NCI-H1105 treated with DMSO at 0.1 percent for 48 hours (cell line): ENCODE measurements at places on chromosomes 7 and 10.

- no peak for DNase-seq
These were observed 134.9 kb downstream of the ARID5B start for GRCh38 chr10:62036186-62037081.

DNA sequence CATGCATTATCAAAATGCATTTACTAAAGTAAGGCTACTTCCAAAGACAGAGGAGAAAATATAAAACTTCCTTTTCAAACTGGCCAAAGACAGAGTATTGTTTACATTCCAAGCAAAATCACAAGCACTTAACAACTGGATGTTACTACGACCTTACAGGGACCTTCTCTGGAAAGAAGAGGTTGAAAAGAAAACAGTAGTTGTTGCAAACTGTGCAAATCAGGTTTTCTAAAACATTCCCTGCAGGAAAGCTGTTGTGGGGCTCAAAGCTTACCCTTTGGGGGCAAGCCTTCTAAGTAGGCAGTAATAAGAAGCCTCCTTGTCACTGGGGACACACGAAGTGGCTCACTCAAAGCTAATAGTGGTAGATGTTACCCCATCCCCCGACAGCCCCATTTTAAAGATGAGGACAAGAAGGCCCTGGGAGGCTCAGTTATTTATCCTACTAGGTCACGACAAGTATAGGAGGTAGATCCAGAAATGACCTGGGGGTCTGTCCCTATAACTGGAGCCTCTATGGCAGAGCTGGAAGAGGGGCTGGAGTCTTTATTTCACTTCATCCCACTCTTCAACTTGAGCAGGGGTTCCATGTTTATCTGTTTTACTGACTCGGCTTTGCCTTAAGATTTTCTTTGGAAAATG lies 46.6 kb downstream of the ATXN7L1 start:
- no peak for DNase-seq

- no peak for DNase-seq
These were observed 60.5 kb upstream of the BET1 start for GRCh38 chr7:94064541-94065191.

GRCh38 chr10:29908962-29909361 lies 150.4 kb downstream of the JCAD start:
- DNase-seq, result no peak

- DNase-seq, result no peak
These were observed 43.9 kb upstream of the GRB10 start for GRCh38 chr7:50826371-50827172.

GRCh38 chr7:36637417-36637816 lies 86.9 kb downstream of the AOAH start:
- DNase-seq, result no peak

DNA sequence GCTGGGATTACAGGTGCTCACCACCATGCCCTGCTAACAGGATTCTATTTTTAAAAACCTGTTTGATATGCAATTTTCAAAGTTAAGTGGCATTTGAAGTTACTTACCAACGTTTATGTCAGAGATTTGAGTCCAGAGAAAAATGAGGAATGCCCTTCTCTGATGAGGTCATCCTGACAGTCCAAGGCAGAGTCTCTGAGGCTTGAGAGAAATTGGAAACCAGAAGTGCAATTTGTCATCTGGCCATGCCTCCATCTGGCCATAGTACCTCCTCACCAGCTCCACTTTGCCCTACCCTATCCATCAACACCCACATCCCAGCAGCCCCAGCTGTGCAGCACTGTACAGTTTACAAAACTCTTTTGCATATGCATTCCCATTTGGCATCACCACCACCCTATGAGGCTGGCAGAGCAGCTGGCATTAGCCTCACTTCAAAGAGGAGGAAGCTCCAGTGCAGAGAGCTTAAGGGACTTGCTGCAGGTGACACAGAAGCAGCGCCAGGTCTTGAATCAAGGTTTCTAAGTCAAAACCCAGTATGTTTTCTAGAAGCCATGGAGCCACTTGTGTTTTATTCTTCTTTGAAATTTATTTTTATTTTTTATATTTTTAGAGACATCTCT lies 54.5 kb upstream of the PDZD8 start:
- no peak for DNase-seq

DNA sequence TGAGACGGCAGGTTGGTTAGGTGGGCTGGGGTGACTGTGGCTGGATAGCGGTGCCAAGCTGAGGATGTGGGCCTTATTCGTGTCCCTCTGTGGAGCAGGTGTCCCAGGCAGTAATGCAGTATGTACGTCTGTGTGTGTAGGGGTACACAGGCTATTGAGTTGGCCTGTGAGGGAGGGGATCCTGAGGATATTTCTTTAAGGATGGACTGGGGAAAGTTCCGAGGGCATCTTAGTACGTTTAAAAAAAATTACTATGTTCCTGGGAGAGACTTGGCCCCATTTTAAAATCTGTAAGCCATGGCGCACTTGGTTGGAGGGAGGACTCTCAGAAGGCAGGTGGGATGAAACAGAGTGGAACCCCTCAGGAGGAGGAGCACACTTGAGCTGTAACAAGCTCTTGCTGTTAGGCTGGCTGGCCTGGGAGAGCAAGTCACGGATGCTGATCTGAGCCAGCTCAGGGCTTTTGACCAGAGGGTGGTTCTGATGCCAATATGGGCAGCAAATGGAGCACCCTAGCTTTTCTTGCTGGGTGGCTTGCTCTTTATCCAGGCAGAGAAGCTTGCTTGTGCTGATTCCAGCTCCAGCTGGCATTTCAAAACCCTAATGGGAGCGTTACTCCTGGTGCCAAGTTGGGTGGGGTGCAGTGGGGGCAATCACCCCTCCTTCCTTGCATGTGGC lies 765 bp downstream of the WBP1L start:
- no peak for DNase-seq

GRCh38 chr7:143126146-143126545 lies 5.7 kb upstream of the PIP start:
- DNase-seq, result no peak

GRCh38 chr10:127892743-127893142 lies at the start of gene CLRN3:
Gene CLRN3 (minus strand): TSS chr10:127892941. CDS start chr10:127892784, 157 bp downstream.
- no peak for DNase-seq

- DNase-seq, result peak; percentile 51
These were observed 332.7 kb upstream of the LRGUK start for GRCh38 chr7:133794479-133794878.

- no peak for DNase-seq
These were observed 4.1 kb downstream of the AGMO start for GRCh38 chr7:15557686-15558085.

GRCh38 chr7:98090116-98090515 lies 16.5 kb upstream of the LMTK2 start:
- DNase-seq, result no peak

DNA sequence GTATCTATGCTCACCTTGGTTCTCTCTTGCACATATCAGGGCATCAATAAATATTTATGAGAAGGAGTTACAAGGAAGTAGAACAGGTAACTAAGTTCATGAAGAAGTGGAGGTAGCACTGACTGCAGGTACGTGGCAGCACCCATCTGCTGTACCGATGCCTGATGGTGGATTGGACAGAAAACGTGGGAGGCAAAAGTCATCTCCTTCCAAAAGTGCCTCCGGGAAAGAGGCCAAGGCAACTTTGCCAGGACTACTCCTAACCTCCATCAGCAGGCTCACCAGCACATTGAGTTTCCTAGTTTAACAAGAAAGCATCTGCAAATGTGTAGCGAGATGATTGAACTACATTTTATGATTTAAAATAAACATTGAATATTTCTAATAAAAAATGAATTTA lies 248.8 kb downstream of the ANKRD7 start:
- no peak for DNase-seq

DNA sequence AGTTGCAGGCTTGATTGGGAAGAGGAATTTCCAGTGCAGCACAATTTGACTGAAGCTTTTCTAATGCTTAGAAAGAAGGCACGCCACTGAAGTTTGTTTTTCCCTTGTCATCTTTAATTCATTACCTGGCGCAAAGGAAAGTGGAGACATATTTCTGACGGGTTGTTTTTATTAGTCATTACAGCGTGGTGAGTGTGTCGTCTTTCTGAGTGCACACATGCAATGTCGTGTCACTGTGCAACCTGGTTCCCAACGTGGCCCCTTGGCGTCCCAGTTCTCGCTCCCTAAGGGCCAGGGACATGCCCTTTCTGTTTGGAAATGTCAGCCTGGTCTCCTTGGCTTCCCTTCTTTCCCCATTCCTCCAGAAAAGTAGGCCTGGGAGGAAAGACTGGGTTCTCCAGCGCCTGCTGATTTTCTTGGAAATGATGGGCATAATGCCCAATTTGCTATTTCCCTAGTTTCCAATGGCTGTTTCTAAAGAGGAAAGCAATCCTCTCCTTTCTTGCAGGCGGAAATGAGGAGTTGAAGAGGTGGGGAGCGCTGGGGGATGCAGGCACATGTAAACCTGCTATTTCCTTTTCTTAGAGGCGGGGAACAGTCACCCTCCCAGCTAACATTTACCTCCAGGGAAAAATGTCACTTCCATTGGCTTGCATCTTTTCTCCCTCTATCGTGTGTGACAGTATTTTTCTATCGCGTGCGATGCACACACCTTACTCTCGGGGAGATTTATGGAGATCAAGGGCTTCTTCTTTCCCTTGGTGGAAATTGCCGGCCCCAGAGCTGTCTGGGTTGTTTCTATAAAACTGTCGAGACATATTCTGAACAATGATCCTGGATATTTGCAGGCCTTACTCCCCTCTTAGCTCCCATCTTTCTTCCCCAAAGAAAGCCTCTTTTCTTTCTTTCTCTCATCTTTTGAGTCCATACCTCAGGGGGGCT lies 249.8 kb downstream of the ARHGAP12 start:
- no peak for DNase-seq

GRCh38 chr10:42991442-42992098 lies 85.3 kb upstream of the RET start:
- DNase-seq, result no peak

DNA sequence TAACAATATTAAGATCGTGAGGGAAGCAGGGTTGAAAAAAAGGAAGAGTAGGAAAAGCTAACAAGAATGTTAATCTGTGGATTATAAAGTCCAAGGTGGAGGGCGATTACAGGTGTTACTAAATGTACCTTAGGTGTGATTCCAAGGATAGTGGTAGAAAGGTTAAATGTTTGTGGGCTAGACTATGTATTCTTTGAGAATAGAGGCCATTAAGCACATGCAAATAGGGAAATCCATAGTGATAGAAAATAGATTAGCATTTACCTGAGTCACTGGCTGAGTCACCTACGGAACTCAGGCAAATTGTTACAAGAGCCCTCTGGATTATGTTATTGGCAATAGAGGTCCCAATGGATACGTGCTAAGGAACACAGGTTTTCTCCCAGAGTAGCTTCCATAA lies 9.0 kb downstream of the MGAM2 start:
- DNase-seq, result no peak

DNA sequence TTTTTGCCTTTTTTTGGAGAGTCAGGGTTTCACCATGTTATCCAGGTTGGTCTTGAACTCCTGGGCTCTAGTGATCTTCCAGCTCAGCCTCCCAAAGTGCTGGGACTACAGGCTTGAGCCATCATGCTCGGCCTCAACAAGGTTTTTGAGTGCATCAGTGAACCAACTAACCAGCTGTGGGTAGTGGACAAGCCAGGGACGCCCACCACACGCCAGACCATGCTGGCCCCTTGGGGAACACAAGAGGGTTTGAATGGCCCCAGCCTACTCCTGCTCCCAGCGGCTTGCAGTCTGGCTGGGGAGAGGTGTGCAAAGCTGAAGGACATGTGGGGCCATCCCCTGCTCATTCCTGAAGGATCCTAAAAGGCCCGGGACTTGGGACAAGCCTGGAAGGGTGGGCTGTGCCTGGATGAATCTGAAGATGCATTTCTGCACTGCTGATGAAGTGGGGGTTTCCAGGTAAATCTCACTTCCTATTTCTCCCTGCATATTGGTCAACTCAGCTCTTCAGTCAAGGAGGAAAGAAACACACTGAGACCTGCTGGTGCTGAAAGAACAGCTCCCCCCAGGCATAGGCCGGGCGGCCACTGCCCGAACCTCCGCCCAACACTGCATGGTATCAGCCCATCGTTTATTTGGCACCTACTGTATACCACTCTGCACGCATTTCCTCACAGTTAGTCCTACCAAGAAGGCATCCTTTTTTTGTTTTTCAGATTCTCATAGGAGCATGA lies 6.9 kb downstream of the MMD2 start:
- DNase-seq, result no peak

GRCh38 chr10:44458671-44459413 lies 73.9 kb upstream of the CXCL12 start:
- no peak for DNase-seq

DNA sequence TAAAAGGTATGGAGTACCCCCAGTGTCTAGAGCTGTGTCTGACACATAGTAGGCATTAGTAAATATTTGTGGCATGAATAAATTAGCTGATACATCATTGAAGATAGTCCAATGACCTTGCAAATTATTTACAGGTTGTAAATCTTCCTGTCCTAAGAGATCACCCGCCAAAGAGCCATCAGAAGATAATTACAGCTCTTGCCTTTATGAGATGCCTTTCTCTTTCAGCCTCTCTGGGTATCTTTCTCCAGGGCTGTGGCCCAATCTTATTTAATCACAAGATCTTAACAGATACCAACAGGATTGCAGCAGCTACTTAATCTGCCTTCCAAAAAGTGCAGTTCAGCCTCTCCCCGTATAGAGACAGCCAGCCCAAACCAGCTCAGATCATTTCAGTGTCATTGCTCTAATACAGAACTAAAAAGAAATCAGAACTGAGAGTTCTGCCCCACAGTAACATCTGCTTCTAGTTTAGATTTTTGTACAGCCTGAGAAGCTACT lies 41.5 kb downstream of the MYOF start:
- DNase-seq, result peak; percentile 16

- no peak for DNase-seq
These were observed 17.5 kb upstream of the ENO4 start for GRCh38 chr10:116831790-116832189.

DNA sequence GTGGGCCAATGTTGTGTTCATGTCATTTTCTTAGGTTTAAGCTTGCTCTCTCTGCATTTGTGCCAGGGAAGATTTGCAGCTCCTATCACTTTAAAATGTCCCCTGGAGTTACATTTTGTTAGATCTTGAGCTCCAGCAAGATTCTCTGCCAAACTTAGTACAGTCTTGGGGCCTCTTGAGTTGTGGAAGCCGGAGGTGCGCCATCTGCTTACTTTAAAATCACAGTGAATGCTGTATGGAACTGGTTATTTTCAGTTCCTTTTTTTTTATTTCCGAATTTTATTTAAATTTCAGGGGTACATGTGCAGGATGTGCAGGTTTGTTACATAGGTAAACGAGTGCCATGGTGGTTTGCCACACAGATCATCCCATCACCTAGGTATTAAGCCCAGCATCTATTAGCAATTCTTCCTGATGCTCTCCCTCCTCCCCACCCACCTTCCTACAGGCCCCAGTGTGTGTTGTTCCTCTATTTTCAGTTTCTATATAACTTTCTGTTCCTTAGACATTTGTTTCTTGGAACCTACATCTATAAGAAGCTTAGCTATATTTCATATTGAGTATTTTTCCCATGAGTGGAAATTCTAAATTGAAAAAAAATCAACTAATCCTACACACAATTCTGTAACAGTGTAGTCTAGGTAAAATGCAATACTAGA lies 114.4 kb upstream of the CREB5 start:
- DNase-seq, result no peak
